ENCODE measurements at places on chromosomes 7 and 10.

DNA sequence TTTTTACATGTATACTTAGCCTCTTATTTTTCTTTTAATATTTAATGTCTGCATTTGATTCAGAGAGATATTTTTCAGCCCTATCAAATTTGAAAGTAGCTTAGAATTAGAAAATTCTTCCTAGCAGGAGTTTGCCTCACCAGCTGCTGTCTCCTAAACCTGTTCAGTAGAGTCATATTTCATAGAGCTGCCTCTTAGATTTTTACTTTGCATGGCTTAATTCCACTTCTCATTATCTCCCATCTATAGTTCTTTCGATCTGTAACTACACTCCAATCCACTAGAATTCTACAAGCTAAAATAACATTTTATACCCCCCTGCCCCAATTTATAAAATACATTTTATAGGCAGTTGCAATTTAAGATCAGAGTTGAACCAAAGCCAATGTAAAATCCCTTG is 227.0 kb downstream of the ANK3 start:
- DNase-seq, result no peak

DNA sequence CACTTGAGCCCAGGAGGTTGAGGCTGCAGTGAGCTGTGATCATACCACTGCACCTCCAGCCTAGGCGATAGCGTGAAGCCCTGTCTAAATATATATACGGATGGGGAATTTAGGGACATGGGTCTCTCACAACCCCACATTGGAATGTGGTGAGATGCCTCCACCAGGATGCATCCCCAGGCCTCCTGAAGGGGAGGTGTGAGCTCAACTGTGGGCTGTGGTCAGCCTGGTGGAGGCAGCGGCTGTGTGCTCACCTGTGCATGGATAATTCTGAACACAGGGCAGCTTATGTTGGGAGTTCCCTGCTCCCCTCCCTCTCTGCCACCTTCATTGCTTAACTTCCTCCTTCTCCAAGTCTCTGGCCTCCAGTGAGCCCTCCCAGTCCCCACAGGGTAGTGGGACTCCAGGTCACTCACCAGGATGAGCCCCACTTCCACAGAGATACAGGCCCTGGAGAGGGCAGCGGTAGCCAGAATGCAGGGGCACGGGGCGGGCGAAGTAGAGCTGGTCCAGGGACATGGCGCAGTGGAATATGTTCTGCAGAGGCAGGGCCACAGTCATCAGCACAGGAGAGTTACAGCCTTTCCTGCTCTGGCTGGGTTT is 30.4 kb downstream of the PYROXD2 start:
- no peak for DNase-seq

- DNase-seq, result no peak
These were observed 155.6 kb upstream of the FAM13C start for GRCh38 chr10:59517996-59518395.

DNA sequence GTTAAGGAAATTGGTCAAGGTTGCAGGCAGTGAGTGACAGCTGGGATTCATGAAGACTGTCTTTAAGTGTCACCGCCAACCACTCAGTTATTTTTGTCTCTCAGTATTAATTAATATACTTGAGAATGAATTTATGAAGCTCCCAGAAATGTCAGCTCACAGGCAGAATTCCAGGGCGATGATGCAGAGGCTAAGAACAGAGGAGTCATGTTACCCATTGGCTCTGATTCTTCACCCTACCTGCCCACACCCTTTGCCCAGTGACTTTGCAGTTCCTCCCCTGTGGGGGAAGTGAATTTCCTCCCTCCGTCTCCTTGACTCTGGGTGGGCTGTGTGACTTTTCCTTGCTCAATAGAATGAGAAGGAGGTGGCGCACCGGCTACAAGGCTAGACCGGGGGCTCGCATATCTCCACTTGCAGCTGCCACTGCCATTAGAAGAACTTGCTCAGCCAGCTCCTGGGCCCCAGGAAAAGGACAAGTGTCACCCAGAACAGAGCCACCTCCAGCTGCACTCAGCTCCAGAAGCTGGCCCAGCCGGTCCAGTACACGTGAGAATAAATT is 157.1 kb upstream of the PRKCQ start:
- peak; percentile 68 for DNase-seq

DNA sequence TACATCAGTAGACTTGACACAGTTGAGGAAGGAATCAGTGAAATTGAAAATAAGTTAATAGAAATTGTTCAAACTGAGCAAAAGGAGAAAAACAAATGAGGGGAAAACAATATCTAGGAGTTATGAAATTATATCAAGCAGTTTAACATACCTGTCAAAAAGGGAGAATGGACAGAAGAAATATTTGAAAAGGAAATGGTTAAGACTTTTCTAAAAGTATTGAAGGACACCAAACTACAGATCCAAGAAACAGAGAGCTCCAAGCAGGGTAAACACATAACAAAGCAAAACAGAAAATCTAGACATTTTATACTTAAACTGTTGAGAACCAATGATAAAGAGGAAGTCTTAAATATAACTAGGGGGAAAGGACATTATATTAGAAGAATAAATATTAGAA is 8.6 kb upstream of the GIMAP5 start:
- DNase-seq, result no peak

GRCh38 chr7:102845346-102845745 is 67.5 kb upstream of the LRRC17 start:
- DNase-seq, result peak; percentile 47

DNA sequence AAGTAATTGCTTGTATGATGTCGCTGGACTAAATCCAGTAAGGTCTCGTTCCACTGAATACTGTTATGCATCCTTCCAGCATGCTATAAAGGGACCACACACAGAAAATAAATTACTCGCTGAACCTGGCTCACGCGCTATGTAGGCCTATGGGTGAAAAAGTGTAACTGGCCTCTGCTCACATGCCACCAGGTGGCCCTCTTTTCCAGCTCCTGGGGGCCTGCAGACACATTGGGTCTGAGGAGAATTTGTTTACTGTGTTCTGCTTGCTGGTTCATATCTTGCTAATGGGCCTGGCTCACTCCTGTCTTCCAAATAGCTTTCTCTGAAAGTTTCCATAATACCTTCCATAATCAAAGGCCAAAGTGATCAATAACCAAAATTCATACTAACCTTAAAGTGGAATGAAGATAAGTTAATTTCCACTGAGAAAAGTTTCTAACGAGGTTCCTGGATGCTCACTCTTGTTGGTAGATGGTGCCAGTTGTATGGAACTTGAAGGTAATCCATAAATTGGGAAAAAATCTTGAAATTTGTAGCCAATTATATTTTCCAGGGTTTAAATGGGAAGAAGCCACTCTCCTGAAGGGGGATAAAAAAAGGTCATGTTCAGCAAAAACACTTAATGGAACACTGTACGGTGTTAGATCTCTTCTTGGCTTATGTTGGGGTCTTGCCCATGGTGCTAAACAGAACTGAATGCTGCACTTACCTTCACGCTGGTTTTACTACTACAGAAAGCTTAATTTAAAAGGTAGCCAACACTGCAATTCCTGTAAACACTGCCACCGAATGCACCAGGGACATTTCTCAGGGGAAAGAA is 27.0 kb upstream of the ZPBP start:
- no peak for DNase-seq

DNA sequence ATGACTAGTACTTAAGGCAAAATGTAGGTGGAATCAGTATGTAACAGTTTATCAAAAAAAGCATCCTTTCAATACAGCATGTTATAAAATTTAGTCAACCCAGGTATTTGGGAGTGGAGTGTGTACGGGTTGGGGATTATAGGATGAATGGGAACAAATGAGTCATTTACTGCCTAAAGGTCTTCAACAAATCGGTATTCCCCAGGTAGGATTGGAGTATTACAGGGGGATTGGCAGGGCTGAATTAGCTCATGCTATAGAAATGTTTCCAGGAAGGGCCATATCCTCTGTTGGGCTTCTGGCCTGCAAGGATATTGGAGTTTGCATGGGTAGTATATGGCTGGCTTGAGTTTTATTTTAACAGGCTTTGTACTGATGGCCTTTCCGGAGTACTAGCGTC is 723.7 kb downstream of the SORCS1 start:
- DNase-seq, result no peak

GRCh38 chr10:61286686-61287085 is 166.5 kb downstream of the TMEM26 start:
- DNase-seq, result no peak

GRCh38 chr7:23462846-23463245 is 7.4 kb downstream of the IGF2BP3 start:
- peak; percentile 56 for DNase-seq

DNA sequence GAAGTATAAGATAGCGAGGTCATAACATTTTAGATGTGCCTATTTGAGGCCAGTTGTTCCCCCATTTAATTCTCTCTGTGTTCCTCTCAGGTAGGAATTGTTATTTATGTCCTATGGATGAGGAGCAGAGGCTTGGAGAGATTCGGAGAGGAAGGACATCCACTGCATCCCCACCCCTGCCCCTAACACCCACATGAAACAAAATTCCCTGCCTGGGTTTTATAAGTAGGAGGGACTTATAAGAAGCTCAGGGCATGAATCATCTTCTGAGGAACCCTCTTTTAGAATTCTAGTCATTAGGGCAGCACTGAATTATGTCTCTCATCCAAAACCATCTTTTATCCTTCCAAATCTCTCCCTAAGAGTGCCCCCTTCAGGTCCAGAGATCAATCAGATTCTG is 5.0 kb downstream of the CHAT start:
- DNase-seq, result no peak

GRCh38 chr7:139065323-139065722 is 29.5 kb upstream of the ZC3HAV1L start:
- DNase-seq, result no peak

GRCh38 chr10:22475651-22476600 is 130.6 kb downstream of the SPAG6 start:
- peak; percentile 15 for DNase-seq

DNA sequence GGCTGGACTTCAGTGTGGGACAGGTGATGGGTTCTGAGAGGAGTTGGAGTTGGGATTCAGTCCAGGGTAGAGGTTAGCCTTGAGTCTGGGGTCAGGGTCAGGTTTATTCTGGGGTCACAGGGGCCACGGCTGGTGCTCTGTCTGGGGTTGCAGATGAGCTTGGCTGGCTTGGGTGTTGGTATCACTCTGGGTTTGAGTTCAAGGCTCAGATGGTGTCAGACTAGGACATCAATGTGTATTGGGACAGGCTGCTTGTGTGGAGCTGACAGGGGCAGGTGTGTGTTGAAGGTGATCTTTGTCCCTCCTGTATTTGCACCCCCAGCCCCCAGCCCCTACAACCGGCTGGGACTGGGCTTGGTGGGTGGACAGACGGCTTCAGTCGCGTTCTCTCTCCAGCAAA is 26.8 kb downstream of the TMEM270 start:
- DNase-seq, result no peak
